ENCODE measurements at places on chromosomes 12 and 14.

DNA sequence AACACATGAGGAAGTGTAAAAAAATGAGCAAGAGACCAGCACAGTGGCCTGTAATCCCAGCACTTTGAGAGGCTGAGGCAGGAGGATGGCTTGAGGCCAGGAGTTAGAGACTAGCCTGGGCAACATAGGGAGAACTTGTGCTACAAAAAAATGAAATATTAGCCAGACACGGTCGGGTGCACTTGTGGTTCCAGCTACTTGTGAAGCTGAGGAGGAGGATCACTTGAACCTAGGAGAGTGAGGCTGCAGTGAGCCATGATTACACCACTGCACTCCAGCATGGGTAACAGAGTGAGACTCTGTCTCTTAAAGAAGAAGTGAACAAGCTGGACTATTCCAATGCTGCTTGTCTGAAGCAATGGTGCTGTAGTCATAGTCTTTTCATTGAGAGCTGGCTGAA is 36.3 kb upstream of the MAP3K9 start:
- no peak for DNase-seq

DNA sequence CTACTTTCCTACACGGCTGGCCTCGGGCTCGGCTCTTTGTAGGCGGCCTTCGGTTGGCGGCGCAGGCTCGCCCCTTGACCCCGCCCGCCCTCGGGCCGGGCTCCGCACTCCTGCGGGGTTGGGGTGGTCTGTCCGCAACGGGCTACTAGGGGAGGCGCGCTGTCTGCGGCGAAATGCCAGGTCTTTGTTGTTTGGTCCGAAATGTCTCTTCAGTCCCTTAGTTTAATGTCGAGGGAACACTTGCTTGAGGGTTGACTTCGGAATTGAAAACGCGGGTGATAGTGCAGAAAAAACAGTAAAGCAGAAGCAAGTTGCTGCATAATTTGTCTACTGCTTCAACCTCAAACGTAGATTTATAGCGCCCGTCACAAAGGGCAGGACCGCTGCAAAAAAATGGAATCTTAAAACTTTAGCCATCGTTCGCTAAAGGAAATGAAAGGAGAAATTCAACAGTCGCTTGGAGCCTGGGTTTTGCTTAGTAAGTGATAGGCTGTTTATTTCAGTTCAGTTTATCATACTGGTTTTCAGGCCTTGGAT is 390 bp downstream of the JKAMP start:
- DNase-seq, result no peak

GRCh38 chr12:7160183-7160582 is 29.3 kb upstream of the PEX5 start:
- DNase-seq, result no peak

- no peak for DNase-seq
Observed at GRCh38 chr12:6172862-6173261, 27.3 kb upstream of the CD9 start.

DNA sequence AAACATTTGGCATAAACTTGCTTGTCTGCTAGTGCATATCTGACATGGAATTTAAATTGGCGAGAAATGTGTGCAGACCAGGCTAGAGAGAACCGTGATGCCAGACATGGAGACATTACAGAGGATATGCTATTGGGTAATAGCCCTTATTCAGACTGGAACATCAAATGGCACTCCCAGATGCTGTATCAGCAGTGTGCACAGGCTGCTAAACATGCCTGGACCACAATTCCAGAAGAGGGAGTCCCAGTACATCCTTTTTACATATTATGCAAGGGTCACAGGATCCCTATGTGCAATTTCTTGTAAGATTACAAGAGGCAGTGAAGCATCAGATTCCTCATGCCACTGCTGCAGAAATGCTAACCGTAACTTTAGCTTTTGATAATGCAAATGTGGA is 354.5 kb upstream of the FOXG1 start:
- DNase-seq, result no peak

DNA sequence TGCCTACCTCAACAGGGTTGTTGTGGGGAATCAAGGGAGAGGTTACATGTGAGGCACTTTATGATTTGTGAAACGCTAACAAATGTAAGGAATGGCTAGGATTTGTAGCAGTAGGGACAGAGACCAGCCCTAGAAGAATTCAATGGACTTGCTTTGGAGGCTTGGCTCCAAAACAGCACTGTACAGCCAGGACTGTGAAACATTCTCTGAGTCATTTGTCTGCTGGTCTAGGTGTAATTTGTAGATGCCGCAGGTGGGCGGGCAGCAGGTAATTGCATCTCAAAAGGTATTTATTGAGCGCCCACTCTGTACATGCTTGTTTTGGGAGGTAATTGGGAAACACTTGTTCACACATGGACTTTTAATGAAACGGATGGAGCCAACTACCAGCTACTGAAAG is 11.4 kb downstream of the SLC7A8 start:
- no peak for DNase-seq

DNA sequence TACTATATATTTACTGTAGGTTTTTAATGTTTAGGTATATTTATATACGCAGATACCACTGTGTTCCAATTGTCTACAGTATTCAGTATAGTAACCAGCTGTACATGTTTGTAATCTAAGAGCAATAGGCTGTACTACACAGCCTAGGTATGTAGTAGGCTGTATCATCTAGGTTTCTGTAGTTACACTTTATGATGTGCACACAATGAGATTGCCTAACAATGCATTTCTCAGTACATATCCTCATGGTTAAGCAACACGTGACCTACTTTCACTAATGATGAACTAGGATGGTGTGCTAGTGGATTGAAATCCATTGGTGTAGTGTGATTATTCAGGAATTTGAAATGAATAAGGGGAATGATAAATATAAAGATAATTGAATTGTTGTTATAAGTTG is 77.7 kb downstream of the ETNK1 start:
- DNase-seq, result no peak

GRCh38 chr14:61332658-61333029 is 11.3 kb downstream of the PRKCH start:
- no peak for DNase-seq

- DNase-seq, result peak; percentile 41
Observed at GRCh38 chr12:48824112-48824511, 5.8 kb downstream of the CACNB3 start.

GRCh38 chr12:32249777-32250176 is 143.1 kb downstream of the BICD1 start:
- no peak for DNase-seq

DNA sequence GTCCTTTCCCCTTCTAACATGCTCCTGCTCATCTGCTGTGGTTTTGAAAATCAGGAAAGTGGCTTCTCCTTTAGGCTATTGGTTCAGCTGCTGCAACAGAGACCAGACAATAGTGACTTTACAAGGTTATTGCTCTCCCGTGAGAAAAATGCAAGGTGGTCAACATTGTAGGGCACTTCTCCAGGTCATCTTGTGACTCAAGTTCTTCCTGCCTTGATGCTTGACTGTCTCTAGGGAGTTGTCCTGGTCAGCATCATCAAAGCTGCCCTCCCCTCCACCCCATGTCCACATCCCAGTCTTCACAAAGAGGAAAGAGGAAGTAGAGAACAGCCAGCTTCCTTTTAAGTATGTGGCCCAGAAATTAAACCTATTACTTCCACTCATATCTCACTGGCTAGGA is 3.9 kb upstream of the TMEM63C start:
- DNase-seq, result no peak

All from activated CD4-positive, alpha-beta T cell treated with anti-CD3 and anti-CD28 coated beads, Interleukin-2, amount 50 U/mL, for 16 hours (primary cell).